ENCODE measurements at places on chromosomes 2 and 18. TPM values are rescaled to one million over a fixed set of nuclear protein-coding genes. Genes with fewer than 3 reads are reported as not detected.

- DNase-seq: no peak
These were observed 188.8 kb downstream of the TSN start for GRCh38 chr2:121944072-121944831.

- DNase-seq: no peak
These were observed 9.7 kb upstream of the SKOR2 start for GRCh38 chr18:47260924-47261701.

Gene SLC4A3
- 0.10 TPM for total RNA-seq

GRCh38 chr2:17661460-17661859 is 92.2 kb downstream of the SMC6 start:
- no peak for DNase-seq

GRCh38 chr2:171159372-171160118 is 1.1 kb downstream of the TLK1 start:
- DNase-seq: peak; percentile 56

Gene DES
- total RNA-seq: 0.39 TPM

DNA sequence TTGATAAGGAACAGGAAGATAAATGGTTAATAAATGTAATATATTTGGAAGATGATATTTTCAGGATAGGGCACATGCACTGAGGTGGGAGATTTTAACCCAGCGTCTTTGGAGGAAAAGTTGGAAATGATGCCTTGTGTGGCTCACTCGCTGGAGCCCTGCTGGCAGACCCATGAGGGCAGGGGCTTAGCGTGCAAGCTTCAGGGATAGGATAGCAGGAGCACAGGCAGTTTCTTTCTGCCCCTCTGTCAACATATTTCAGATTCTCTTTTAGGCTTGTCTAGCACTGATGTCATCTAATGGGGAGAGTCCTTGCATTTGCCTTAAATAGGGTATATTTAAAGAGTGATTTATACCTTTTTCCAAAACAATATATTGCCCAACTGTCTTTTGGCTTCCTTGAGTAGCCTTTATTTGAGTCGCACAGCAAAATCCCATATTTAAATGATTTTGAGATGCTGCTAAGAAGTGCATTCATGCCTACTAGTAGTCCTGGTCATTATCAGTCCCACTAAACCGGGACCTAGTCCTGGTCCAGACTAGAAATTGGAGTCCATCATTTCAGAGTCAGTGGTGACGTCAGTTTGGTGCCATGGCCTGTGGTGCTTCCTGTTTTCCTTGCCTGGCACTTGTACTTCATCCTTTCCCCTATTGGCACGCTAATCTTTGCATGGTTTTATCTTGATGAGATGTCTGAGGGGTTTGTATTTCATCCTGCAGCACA is 45.8 kb downstream of the SH3RF3 start:
- DNase-seq: no peak

Gene ZCCHC2
- 28.9 TPM for total RNA-seq

GRCh38 chr18:60145776-60146175 is 226.8 kb downstream of the MC4R start:
- DNase-seq: no peak

Gene ACADL
- total RNA-seq: not detected

Gene TMEM178A
- 0.16 TPM for total RNA-seq

GRCh38 chr2:215868846-215869543 is 144.4 kb downstream of the MREG start:
- no peak for DNase-seq

- no peak for DNase-seq
These were observed 128.5 kb upstream of the SP5 start for GRCh38 chr2:170586571-170587095.
